Tibial nerve (tissue), 4 donors: ENCODE measurements at places on chromosomes 4 and X.

DNA sequence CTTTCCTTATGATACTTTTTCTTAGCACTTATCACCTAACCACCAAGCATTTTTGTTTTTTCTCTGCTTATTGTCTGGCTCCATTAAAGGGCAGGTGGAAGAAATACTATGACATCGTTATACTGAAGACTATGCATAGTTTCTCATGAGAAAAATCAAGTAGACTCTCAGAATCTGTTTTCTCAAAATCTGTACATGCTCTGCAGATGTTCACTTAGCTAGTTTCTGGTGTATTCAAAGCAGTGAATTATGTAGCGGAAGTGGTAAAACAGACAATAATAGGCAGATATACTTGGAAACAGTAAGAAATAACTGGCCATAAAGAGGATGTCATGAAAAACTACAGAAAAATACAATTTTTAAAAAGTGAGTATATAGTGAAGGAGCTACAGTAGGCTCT is 146.0 kb downstream of the STIM2 start:
- DNase-seq, result no peak

- DNase-seq, result no peak
Observed at GRCh38 chr4:137572163-137572562, 39.9 kb upstream of the PCDH18 start.

- DNase-seq, result no peak
Observed at GRCh38 chr4:102623622-102624021, 122.5 kb downstream of the NFKB1 start.

GRCh38 chr4:180923486-180923885 is 1319.7 kb upstream of the TENM3 start:
- DNase-seq, result no peak

- DNase-seq, result no peak
Observed at GRCh38 chr4:135917011-135917410, 1615.3 kb downstream of the PCDH18 start.

DNA sequence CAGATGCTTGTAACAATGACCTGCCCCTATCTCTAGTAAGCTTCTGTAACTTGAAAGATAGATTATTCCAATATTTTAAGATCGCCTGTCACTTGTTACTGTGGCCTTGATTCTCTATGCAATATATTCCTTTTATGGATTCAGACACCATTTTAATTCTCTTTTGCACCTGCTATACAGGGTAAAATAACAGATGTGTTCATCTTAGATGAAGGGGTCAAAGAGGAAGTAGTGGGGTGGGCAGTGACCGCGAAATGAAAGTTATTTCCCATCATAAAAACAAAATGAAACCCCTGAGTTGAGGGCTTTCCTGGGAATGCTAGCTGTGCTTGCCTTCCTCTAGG is 175.9 kb downstream of the TSPAN5 start:
- DNase-seq, result no peak

GRCh38 chrX:84710611-84711010 is 208.4 kb upstream of the HDX start:
- no peak for DNase-seq

DNA sequence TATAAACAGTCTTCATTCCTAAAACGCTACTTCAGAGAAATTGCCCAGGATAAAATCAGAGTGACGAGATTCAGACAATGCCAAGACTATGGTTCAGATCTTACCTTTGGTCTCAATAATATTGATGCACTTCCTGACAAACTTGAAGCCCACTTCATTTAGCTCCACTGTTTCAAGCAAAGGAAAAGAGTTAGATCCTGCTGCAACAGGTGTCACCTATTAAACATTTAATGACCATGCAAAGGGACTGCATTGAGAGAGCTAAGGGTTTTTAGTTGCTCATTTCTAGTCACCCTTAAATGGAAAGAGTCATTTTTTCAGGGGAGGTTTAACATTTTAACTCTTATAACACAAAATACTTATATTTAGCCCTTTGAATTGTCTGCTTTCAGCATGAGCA is 239.5 kb downstream of the OPHN1 start:
- DNase-seq, result no peak

DNA sequence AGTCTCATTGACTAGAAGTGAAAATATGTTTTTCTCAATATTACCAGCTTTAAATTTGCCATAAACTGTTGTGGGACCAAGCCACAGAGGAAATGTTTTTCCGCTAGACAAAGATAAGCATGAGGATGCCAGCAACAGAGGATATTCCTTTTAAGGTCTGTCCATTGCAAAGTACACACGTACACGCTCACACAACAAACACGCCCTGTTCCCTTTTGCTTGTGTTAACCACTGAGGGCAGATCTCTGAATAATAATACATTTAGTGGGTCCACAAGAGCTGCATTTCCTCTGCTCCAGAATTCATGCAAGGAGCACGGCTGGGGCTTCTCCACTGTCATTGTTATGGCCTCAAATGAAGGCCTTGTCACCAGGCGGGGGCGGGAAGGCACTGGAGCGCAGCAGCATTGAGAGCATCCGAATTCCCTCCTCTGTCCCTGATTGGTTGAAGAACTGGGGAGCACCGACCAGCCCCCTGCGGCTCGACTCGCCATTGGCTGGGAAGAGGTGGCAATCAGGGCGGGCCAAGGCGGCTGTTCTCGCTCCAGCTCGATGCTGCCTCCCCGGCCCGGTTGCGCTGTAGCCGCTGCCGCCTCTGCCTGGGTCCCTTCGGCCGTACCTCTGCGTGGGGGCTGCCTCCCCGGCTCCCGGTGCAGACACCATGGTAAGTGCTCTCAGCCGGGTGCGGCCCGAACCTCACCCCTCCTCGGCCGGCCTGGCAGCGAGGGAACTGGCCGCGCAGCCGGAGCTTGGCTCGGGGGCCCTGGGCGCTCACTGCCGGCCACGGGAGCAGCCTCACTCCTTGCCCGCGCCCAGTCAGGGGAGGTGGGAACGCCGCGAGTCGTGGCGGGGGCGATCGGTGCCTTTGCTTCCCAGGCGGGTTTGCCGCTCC is at the start of gene GUCY1B1:
Gene GUCY1B1, plus strand, starts transcription at position 541 of the 891 bp plus-strand sequence. Its CDS starts 120 bp downstream, at position 661.
- DNase-seq, result peak; percentile 81
